ENCODE measurements at places on chromosomes 4 and X. TPM values are rescaled to one million over a fixed set of nuclear protein-coding genes. Genes with fewer than 3 reads are reported as not detected.

- H3K36me3 ChIP-seq = no peaks in the 10 kb centered on the region
- no peak overlapping the region for H3K4me3 ChIP-seq
- H3K27me3 ChIP-seq = peaks cover 3% of the 10 kb centered on the region
- no peak overlapping the region for H3K27ac ChIP-seq
Observed at GRCh38 chr4:7366180-7366945, 68.4 kb downstream of the PSAPL1 start.

DNA sequence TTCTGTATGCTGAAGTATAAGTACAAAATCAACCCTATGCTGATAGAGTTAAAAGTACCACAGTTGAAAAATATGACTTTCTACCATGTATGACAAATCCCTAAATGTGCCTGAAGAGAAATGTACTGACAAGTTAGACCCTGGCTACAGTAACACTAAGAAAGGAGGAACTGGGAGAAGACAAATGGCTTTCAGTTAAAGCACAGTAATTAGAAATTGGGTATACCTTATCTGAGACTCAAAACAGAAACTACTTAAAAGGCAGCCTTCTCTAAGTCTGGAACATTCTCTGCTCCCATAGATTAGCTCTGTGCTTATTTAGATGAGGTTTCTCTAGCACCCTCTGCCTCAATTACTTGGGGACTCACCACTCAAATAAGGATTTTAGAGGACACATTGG, 189.1 kb downstream of the GPC3 start:
- no peaks in the 10 kb centered on the region for H3K27me3 ChIP-seq
- H3K4me1 ChIP-seq = no peaks in the 10 kb centered on the region
- no peak overlapping the region for H3K27ac ChIP-seq
- DNase-seq = no peak
- H3K36me3 ChIP-seq = no peaks in the 10 kb centered on the region
- H3K4me3 ChIP-seq = no peak overlapping the region

SLC2A9 gene
- 0.86 TPM for total RNA-seq

DNA sequence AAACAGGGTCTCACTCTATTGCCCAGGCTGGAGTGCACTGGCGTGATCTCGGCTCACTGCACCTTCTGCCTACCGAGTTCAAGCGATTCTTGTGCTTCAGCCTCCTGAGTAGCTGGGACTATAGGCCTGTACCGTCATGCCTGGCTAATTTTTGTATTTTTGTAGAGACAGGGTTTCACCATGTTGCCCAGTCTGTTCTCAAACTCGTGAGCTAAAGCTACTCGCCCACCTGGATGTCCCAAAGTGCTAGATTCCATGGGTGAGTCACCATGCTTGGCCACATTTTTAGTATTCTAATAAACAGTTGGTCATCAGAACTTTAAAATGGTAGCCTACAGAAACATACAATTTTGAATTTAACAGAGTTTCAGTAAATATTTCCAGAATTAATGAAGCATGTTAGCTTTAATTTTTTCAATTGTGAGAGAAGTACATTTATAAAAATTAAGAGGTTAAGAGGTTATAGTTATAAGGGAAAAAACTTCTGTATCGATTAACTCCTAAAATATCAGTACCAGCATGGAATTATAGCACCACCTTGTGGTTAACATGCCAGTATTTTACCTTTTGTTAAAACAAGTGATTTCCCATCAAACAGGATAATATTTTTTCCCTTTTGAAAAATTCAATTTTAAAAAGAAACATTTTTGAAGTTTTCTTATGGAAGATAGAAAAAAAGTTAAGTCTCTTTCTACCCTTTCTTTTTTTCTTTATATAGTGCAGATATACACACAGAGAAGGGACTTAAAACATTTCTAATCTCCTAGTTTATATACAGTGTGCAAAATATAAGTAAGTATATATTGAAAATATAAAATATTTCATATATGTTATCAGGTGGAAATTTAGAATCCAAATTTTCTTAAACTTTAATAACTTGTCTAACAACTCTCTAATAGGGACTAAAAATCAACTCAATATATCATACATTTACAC, 35.4 kb downstream of the CEP44 start:
- no peaks in the 10 kb centered on the region for H3K27me3 ChIP-seq
- peaks cover 7% of the 10 kb centered on the region for H3K36me3 ChIP-seq

NSD2 gene
- total RNA-seq = 250 TPM

TBX22 gene
- total RNA-seq = not detected

ARMCX5 gene
- 11.4 TPM for total RNA-seq

F11 gene
- total RNA-seq = not detected

- no peaks in the 10 kb centered on the region for H3K27me3 ChIP-seq
- no peaks in the 10 kb centered on the region for H3K36me3 ChIP-seq
- H3K27ac ChIP-seq = no peak overlapping the region
- H3K4me1 ChIP-seq = no peaks in the 10 kb centered on the region
- H3K4me3 ChIP-seq = no peak overlapping the region
Observed at GRCh38 chr4:61440321-61440720, 240.2 kb downstream of the ADGRL3 start.

DNA sequence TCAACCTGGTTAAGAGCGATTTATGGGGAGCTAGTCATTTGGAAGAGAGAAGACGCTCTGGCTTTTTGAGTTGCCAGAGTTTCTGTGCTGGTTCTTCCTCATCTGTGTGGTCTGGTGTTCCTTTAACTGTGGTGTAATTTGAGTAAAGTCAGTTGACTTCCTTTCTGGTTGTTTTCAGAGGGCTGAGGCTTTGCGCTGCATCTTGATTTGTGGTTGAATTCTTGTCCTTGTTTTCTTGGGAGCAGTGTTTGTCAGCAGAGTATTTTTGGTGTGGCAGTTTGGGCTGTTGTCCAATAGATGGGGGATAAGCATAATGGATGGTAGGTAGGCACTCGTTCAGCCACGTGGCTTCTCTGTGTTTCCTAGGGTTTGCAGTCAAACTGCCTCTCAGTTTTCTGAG, 2143.2 kb upstream of the TENM3 start:
- no peak overlapping the region for H3K4me3 ChIP-seq
- DNase-seq = no peak
- H3K36me3 ChIP-seq = no peaks in the 10 kb centered on the region

- no peaks in the 10 kb centered on the region for H3K4me1 ChIP-seq
- no peaks in the 10 kb centered on the region for H3K27me3 ChIP-seq
- DNase-seq = no peak
Observed at GRCh38 chr4:84239278-84239845, 259.7 kb downstream of the NKX6-1 start.

Measured in activated naive CD4-positive, alpha-beta T cell treated with anti-CD3 and anti-CD28 coated beads for 36 hours (primary cell).